ENCODE measurements at places on chromosomes 1 and 21. TPM values are rescaled to one million over a fixed set of nuclear protein-coding genes. Genes with fewer than 3 reads are reported as not detected.

- H3K4me3 ChIP-seq = no peak overlapping the region
- no peaks in the 10 kb centered on the region for H3K4me1 ChIP-seq
- H3K27ac ChIP-seq = no peak overlapping the region
- H3K27me3 ChIP-seq = no peaks in the 10 kb centered on the region
- H3K36me3 ChIP-seq = no peaks in the 10 kb centered on the region
- DNase-seq = no peak
These were observed 160.5 kb downstream of the TBX15 start for GRCh38 chr1:118827636-118828035.

DNA sequence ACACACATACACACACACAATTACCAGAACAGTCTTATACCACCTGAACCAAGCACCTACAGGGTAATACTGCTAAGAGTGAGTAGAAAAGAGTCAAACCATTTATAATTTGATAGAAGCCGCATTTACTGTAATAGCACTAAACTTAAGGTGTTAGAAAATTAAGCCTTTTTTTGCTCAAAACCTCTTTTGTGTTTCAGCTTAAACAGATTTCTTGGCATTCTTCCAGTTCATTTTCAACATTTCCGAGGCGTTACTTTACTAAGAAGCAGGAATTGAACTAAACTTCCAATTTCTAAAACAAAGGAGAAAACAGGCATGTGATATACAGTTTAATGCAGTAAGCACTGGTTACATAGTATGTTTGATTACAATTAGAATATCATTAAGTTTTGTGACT is 387.2 kb downstream of the NCAM2 start:
- peaks cover 6% of the 10 kb centered on the region for H3K4me1 ChIP-seq
- H3K4me3 ChIP-seq = no peak overlapping the region
- H3K27me3 ChIP-seq = no peaks in the 10 kb centered on the region
- no peak for DNase-seq
- H3K27ac ChIP-seq = no peak overlapping the region

GRCh38 chr1:40360631-40361030 is 12.9 kb upstream of the SMAP2 start:
- H3K4me3 ChIP-seq = no peak overlapping the region
- no peaks in the 10 kb centered on the region for H3K4me1 ChIP-seq
- H3K36me3 ChIP-seq = no peaks in the 10 kb centered on the region
- H3K27ac ChIP-seq = no peak overlapping the region
- H3K27me3 ChIP-seq = peaks cover 2% of the 10 kb centered on the region

IFI44 gene
- not detected for total RNA-seq

GRCh38 chr1:221002601-221003000 is 123.4 kb downstream of the HLX start:
- H3K27ac ChIP-seq = no peak overlapping the region
- no peak overlapping the region for H3K4me3 ChIP-seq
- no peak for DNase-seq
- H3K4me1 ChIP-seq = no peaks in the 10 kb centered on the region
- H3K27me3 ChIP-seq = no peaks in the 10 kb centered on the region

GRCh38 chr21:31554511-31555022 is 104.9 kb upstream of the SOD1 start:
- no peak for DNase-seq
- peaks cover 5% of the 10 kb centered on the region for H3K27me3 ChIP-seq
- no peaks in the 10 kb centered on the region for H3K36me3 ChIP-seq

ACTL8 gene
- not detected for total RNA-seq
